Nucleus accumbens (tissue), 56 donors: ENCODE measurements at places on chromosomes 7 and 10.

- no peak for DNase-seq
These were observed 21.0 kb downstream of the LRRC17 start for GRCh38 chr7:102933763-102934162.

DNA sequence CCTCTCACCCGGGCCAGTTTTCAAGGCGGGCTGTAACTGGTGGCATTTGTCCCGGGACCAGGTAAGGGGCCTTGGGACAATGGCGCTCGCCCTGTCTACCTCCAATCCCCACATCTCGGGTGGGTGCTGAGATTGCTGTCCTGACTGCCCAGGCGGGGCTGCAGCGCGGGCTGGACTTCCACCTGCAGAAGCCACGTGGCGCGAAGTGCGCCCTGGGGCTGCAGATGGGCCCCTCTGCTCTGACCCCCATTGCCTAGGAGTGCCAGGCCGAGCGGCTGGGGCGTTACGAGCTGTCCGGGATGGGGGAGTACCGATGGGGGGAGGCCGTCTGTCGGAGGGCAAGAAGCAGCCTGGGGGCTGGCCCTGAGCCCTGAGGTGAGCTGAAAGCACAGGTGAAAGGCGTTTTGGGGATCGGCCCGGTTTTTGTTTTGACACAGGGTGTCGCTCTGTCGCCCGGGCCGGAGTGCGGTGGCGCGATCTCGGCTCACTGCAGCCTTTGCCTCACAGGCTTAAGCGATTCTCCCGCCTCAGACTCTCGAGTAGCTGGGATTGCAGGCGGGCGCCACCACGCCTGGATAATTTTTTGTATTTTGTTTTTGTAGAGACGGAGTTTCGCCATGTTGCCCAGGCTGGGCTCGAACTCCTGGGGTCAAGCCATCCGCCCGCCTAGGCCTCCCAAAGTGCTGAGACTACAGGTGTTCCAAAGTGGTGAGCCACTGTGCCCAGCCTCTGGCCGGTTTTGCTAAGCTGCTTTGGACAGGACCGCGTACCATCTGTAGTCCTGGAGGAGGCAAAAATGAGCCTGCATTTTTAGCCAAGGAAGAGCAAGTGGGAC is at the start of gene SFXN2:
TSS of gene SFXN2 (plus strand) at position 16 of the 835 bp plus-strand sequence. CDS start 12,001 bp downstream, outside the sequence.
- DNase-seq: no peak

GRCh38 chr7:39069896-39070881 is 92.5 kb downstream of the POU6F2 start:
- no peak for DNase-seq

DNA sequence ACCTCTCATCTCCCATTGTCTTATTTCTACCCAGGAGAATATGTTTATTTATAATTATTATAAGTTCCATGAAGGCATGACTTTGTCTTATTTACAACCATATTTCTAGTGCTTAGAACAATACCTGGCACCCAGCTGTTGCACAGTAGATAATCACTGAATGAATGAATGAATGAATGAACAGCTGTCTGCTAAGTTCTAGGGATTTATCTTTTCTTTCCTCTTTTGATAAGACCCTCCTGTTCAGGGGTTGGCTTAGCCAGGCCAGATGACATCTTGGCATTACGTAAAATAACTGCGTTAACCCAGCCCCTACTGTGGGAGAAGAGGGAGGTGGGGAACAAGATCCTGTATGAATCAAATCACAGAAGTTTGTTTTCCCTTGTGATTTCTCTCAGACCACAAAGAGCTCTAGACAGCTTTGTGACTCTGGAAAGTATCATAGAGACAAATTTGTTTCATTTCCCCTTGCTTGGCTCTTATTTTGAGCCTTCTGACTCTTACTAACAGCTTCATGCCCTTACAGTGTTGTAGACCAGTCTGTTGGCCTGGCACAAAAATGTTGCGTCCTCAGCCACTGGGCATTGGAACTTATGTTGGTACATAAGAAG is 8.4 kb downstream of the ZNF862 start:
- DNase-seq: no peak

DNA sequence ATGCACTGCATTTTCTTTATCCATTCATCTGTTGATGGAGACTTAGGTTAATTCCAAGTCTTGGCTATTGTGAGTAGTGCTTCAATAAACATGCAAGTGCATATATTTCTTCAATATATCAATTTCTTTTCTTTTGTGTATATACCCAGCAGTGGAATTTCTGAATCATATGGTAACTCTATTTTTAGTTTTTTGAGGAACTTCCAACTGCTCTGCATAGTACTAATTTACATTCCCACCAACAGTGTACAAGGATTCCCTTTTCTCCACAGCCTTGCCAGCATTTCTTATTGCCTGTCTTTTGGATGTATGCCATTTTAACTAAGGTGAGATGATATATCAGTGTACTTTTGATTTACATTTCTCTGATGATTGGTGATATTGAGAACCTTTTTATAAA is 145.2 kb downstream of the LYZL1 start:
- DNase-seq: no peak

- DNase-seq: no peak
These were observed 193.6 kb upstream of the PFKP start for GRCh38 chr10:2873769-2874168.

- no peak for DNase-seq
These were observed 28.3 kb downstream of the PAX2 start for GRCh38 chr10:100773646-100774045.
